ENCODE measurements at places on chromosomes 1 and 21.

- no peak for DNase-seq
Measured at GRCh38 chr1:216005916-216006315, 417.3 kb downstream of the USH2A start.

DNA sequence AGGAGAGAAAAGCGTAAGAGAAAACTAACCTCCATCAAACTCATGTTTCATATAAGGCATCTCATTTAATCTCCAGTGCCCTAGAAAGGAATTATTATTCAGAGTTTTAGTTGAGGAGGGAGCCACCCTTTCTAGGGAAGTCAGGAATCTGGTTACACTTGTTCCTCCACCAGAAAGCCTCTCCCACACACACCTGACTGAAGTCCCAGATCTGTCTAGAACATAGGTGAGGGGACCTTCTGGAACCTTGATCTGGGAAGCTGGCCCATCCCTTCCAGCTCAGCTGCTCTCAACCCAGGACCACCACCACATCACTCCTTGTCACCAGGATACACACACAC is 1.9 kb upstream of the DENND2D start:
- no peak for DNase-seq

DNA sequence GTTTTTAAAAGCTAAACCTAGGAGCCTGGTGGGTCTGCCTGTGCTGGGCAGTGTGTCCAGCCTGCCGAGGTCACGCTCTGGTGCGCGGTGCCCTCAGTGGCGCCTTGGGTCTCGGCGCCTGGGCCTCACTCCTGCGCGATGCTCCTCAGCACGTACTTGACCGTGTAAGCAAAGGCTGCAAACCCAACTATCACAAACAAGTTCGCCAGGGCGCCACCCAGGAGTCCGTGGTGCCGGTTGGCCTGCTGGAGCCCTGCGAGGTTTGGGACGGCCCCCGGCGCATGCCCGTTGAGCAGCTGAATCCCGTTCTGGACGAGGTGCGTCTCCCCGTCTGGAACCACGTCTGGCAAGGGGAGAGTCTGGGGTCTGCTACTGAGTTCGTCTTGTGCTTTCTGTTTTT is 8.6 kb upstream of the C1QTNF12 start:
- DNase-seq, result no peak

GRCh38 chr1:54487571-54488050 is 60.4 kb upstream of the ACOT11 start:
- no peak for DNase-seq

- peak; percentile 30 for DNase-seq
Measured at GRCh38 chr1:166133276-166133841, 33.4 kb downstream of the FAM78B start.

DNA sequence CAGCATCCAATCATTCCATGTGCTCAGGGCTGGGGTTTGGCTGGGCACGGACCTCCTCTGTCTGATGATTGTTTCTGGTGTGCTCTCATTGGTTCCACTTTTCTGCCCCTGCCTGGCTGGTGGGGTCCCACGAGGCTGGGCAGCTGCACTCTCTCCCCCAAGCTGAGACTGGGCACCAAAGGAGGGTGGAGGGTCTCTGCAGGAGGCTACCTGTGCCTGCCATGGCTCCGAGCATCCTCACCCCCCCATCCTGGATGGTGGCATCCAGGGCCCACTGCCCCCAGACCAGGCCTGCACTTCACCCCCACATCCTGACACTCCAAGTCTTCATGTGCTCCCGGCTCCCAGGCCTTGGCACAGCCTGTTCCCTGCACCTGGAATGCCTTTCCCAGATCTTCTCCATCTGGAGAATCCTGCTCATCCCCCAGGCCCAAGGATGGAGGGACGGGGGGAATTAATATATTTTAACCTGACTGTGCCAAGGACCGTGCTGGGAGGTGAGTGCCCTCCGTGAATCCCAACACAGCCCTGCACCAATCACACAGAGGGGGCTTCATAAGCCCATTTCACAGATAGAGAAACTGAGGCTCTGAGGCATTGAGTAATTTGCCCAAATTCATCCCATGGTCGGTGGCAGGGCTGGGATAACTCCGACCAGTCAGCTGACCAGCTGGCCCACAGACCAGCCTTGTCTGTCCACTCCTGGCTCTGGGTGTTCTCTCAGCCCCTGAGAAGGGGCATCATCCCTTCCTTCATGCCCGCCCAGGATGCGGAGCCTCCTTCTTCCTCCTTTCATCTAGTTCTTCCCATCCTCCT is 403.4 kb downstream of the MATN1 start:
- no peak for DNase-seq

DNA sequence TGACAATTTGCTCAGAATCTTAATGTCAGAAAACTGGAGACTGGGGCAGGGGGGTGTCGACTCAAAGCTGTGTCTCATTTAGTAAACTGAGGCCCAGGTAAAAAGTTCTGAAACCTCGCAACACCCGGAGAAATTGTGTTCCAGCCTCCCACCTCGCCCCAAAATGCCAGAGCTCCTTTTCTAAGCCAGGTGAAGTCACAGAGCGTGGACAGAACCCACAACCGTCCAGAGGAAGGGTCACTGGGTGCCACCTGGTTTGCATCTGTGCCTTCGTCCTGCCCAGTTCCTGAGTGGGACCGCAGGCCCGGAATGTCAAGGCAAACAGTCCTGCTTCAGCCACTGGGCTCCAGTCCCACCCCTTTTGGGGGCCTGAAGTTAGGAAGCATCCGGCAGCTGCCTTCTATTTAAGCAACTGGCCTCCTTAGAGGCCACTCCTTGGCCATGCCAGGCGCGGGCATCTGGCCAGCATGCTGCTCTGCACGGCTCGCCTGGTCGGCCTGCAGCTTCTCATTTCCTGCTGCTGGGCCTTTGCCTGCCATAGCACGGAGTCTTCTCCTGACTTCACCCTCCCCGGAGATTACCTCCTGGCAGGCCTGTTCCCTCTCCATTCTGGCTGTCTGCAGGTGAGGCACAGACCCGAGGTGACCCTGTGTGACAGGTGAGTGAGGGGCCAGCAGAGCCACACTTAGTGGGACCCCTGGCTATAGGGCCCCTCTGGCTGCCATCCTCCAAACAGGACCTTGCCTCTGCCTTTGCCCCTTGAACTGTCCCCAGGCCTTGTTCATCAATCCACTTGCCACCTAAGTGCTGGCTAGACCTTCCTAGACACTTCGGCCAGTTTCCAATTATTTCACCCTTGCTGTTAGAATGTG is at the start of gene TAS1R1:
TSS of gene TAS1R1 (plus strand) at position 401 of the 872 bp plus-strand sequence. CDS start at position 468, 67 bp downstream.
- no peak for DNase-seq

- DNase-seq, result no peak
Measured at GRCh38 chr1:51624855-51625254, 8.0 kb downstream of the OSBPL9 start.

GRCh38 chr1:212498283-212499040 is 65.7 kb downstream of the NENF start:
- no peak for DNase-seq

GRCh38 chr1:236639686-236640085 is 35.4 kb upstream of the HEATR1 start:
- no peak for DNase-seq

GRCh38 chr1:84462118-84462517 is 16.9 kb upstream of the RPF1 start:
- DNase-seq, result no peak

DNA sequence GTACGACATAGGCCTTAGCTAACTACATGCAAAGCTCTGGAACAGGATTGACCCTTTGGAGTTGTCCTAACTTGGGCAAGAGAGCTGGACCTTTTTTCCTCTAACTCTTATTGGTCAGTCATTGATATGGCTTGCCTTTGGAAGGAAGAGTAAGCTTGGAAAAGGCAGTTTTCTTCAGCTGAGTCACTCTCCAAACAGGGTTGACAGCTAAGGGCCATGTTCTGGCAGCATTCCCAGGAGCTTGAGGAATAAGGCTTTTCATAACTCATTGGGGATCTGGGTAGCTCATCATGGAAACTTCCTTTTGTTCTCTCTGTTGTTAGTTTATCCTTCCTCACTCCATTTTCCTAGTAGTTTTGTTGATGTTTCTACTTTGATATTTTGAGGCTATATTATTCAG is 14.5 kb upstream of the ERRFI1 start:
- DNase-seq, result no peak

DNA sequence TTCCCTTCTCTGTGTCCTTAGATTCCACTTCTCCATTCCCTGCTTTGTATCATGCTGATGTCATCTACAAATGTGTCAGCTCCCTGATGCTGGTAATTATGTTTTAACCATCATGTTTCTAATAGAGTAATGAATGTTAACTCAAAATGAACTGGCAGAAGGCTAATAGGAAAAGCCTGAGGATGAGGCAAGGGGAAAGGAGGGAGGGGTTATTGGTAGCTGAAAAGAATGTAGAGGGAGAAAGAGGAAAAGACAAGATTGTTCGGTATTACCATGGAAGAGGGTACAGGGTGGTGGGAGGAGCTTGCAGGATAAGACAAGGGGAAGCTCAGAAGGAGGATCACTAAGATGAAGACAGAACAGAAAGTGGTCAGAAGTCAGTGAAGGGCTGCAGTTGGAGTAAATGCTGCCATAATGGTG is 150.9 kb downstream of the ZC3H11B start:
- DNase-seq, result no peak

- no peak for DNase-seq
Measured at GRCh38 chr21:42512346-42513034, 1.2 kb upstream of the SLC37A1 start.

- DNase-seq, result no peak
Measured at GRCh38 chr1:90135286-90135685, 140.4 kb downstream of the ZNF326 start.

- DNase-seq, result no peak
Measured at GRCh38 chr1:44553771-44554170, 120.5 kb downstream of the TMEM53 start.

GRCh38 chr21:41858466-41859296 is 20.5 kb downstream of the PRDM15 start:
- no peak for DNase-seq

DNA sequence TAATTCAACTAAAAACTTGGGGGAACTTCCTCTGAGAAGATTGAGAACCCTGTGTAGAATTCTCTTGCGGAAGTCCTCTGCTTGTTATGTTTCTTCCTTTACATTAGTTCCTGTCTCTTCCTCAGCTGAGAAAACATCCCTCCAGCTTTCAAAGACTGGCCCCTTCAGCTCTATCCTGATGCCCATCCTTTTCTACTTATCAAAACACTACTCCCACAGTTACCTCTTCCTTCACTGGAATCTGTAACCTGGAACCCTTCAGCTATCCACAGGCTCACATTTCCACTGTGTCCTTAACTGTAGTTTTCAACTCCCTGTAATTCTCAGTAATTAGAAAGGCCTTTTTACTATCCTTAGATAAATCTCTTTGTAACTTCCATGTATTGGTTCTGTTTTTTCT is 6.0 kb upstream of the DEDD start:
- DNase-seq, result no peak

DNA sequence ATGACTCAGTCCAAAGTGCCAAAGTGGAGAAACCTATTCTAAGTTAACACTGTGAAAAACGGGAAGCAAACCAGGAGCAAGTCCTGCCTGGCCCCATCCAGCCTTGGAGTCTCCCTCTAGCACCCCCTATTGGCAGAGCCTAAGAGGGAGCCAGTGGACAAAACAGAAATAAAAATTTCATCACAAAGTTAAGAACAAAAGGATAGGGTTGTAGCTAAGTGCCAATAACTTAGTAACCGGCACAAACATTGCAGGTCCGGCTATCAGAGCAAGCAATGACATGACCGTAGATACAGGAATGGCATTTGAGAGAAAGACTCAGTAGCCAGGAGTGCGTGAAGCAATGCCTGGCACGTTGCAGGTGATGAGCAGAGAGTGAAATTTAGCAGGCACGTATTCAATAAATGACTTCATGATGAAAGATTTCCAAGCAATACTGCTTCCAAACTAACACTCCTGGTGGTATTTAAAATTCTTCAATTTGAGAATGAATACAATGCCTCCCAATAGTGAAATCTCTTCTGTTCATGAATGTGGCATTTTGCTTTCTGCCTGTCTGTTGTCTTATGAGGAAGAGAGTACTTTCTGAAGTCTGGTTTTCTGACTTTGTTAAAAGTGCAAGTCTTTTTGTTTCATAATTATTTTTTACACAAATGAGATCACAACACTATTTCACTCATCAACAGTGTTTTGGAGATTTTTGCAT is 391.0 kb downstream of the OMA1 start:
- DNase-seq, result no peak

DNA sequence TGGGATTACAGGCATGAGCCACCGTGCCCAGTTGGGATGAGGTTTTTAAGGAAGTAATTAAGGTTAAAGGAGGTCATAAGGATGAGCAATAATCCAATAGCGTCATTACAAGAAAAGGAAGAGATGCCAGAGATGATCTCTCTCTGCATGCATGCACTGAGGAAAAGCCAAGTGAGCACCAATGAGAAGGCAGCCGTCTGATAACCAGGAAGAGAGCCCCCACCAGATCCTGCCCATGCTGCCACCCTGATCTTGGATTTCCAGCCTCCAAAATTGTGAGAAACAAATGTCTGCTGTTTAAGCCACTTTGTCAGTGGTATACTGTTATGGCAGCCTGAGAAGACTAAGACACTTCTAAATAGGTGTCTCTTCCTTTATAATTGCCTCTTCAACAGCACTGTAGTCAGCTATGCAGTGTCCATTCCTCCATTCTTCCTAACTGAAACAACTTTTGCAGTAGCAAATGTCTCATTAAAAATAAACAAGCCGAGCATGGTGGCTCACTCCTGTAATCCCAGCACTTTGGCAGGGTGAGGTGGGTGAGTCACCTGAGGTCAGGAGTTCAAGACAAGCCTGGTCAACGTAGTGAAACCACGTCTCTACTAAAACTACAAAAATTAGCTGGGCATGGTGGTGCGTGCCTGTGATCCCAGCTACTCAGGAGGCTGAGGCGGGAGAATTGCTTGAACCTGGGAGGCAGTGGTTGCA is 216.2 kb upstream of the RUNX1 start:
- no peak for DNase-seq

- no peak for DNase-seq
Measured at GRCh38 chr21:17494051-17494450, 18.8 kb upstream of the CXADR start.

DNA sequence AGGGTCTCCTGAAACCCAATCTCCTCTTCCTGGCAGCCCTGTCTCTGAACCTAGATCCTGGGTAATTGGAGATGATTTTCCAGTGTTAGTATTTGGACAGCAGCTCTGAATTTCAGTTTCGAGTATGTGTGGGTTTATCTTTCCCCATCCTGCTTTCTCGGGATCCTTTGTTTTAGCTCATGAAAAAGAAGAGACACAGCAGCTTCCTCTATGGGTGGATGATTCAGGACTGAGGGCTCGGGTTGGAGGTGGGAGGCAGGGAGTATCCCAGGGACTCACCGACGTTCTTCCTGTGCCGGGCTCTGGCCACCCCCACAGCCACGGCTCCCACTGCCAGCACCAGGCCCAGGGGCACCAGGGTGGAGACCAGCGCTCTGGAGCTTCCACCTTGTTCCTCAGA is 10.4 kb upstream of the FCMR start:
- DNase-seq, result no peak
